ENCODE measurements at places on chromosomes 3 and 15. TPM values are rescaled to one million over a fixed set of nuclear protein-coding genes. Genes with fewer than 3 reads are reported as not detected.

- DNase-seq: no peak
- peaks cover 99% of the 10 kb centered on the region for H3K36me3 ChIP-seq
- no peaks in the 10 kb centered on the region for H3K4me1 ChIP-seq
- no peak overlapping the region for H3K4me3 ChIP-seq
These were observed 58.0 kb downstream of the MCF2L2 start for GRCh38 chr3:183370391-183370790.

- H3K4me1 ChIP-seq: peaks cover 3% of the 10 kb centered on the region
- H3K27me3 ChIP-seq: no peaks in the 10 kb centered on the region
- no peak overlapping the region for H3K4me3 ChIP-seq
- DNase-seq: no peak
- no peak overlapping the region for H3K27ac ChIP-seq
These were observed 116.2 kb downstream of the NEO1 start for GRCh38 chr15:73168487-73168886.

DNA sequence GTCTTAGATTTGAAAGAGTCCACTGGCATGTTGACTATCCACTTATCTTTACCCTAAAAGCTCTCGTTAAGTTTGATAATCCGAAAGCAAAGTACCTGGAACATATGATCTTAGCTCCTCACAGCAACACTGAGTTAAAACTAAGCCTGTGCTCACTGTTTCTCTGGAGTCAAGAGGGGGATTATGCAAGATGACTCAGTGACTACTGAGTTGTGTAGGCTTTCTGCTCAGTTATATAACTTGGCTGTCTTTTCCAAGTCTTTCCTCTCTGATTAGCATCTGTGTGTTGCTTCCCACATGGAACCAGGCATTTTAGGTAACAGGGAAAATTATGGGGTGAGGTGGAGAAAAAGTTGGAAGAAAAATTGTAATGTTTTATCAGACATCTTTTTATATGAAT lies 31.2 kb upstream of the MYO5C start:
- no peak overlapping the region for H3K27ac ChIP-seq
- H3K4me1 ChIP-seq: no peaks in the 10 kb centered on the region
- no peak for DNase-seq
- H3K36me3 ChIP-seq: no peaks in the 10 kb centered on the region

- no peaks in the 10 kb centered on the region for H3K27me3 ChIP-seq
- no peak overlapping the region for H3K27ac ChIP-seq
- no peak for DNase-seq
- H3K4me3 ChIP-seq: no peak overlapping the region
- H3K36me3 ChIP-seq: no peaks in the 10 kb centered on the region
These were observed 987.0 kb downstream of the NSUN3 start for GRCh38 chr3:95049841-95050240.

DNA sequence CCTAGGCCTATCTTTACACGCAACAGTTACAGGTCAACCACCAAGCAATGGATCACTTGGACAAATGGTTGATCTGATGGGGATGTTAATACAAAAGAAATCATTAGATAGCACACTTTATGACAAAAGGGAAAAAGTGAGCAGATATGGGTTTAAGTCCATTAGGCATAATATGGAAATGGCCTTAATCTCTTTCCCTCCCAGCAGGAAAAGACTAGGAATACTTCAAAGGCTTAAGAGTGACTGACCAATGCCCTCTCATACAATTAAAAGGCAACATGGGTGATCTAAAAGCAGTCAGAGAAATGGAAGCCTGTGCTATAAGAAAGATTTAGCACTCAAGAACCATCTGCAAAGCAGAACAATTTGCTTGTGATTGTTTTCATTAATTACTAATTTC lies 3.3 kb downstream of the PRTG start:
- H3K4me1 ChIP-seq: peaks cover 44% of the 10 kb centered on the region
- peak overlapping the region; percentile 87 for H3K4me3 ChIP-seq
- DNase-seq: no peak
- H3K27ac ChIP-seq: peak overlapping the region; percentile 39
- H3K36me3 ChIP-seq: no peaks in the 10 kb centered on the region

JAGN1 gene
- total RNA-seq: 21.9 TPM

GLDN gene
- 0.45 TPM for total RNA-seq

Data from endodermal cell (in vitro differentiated cells).